ENCODE measurements at places on chromosomes 3 and 15.

DNA sequence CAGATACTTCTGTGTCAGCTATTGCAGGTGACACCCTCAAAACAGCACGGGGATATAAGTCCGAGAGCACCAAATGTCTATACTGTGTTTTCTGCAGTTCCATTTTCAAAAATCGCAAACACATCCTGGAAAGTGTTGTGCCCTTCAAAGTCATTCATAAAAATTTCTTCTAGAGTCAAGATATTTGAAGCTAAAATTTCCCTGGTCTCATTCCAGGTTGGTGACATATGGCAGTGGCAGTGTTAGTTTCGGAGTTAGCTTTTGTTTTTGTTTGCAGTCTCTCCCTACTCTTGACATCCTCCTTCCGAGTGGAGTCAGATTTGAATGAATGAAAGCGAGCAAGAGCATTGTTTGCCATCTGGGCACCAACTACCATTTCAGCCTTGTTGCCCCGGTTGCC, 3.2 kb upstream of the FSIP1 start:
- no peak for DNase-seq

DNA sequence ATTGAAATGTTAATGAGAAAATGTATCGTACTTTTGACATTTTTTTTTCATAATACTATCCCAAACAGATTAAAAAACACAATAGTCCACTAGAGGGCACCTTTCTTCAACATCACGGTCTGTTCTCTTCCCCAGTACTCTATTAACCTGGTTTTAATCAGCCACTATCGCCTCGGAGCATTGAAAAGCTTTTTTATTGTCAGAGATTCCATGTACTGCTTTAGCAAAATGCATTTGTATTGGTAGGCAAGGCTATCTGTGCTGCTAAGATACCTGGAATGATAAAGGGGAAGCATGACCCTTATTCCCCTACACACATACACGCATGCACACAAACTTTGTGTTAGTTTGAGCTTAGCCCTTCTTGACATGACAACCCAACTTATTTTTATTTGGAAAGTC, 160.1 kb upstream of the IL12A start:
- DNase-seq: peak; percentile 94

DNA sequence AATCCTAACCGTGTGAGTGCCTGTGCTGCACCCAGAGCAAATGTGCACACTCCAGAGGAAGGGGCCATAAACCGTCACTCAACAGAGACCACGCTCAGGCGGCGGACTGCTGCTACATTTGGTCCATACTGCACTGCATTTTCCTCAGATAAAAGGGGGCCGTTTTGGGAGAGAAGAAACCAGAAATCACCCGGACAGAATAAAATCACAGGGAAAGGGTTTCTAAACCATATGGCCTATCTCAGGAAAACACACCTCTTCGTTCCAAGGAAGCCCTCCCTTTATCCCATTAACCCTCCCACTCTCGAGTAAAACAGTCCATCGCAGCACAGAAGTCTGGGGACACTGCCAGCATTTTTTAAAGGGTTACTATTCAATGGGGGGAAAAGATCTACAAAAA, 7.6 kb downstream of the IL17RD start:
- no peak for DNase-seq

GRCh38 chr3:184539801-184540435, 21.7 kb upstream of the EPHB3 start:
- no peak for DNase-seq

DNA sequence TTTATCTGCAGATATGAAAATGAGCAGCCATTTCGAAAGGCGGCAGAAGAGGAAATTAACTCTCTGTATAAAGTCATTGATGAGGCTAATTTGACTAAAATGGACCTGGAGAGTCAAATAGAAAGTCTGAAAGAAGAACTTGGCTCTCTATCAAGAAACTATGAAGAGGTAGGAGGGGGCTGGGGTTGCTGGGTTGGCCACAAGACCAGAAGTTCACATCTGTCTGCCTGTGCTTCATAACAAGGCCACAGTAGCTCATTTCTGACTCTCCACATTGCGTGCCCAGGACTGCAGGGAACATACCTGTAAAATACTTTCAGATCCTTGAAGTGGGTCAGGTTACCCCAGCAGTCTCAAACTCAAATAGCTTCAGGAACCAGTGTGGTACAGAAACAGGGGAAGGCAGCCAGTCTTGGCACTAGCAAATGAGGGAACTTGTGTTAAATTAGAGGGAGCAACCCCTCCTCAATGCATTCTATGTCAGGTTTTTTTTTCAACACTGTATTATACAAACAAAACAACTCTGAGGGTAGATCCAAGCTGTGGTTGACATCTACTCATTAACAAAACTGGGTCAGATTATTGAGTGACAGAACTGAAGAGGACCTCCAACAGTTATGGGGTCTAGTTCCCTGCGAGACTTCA, 48.7 kb downstream of the BFSP2 start:
- no peak for DNase-seq

DNA sequence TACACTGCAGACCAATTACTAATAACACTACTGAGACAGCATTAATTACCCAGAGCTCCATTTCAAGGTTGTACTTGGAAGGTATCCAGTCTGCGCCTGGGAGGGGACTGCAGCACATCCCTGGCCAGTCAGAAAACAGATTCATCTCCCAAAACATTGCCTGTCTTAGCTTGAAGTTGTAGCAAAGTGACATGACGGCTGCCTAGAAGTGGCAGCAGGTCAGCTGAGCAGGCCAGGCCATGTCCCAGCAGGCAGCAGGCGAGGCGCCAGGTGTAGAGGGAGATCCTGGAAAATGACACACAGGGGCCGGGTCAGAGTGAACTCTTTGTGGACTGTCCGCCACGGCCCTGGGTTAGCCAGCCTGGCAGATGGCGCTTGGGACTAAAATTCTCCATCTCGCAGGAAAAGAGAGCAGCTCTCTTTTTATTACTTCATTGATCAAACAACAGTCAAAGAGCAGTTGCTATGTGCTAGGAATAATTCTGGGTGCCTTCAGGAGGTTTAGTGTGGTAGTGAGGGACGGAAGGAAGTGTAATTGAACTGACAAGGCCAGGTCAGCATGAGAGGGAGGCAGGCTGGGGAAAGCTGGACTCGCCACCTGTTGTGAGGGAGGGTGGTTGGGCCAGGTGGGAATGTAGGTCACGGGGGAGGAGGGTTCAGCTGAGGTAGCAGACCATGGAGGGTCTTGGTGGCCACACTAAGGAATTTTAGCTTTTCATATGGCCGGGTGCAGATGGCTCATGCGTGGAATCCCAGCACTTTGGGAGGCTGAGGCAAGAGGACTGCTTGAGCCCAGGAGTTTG, 1.3 kb upstream of the MAP6D1 start:
- no peak for DNase-seq

DNA sequence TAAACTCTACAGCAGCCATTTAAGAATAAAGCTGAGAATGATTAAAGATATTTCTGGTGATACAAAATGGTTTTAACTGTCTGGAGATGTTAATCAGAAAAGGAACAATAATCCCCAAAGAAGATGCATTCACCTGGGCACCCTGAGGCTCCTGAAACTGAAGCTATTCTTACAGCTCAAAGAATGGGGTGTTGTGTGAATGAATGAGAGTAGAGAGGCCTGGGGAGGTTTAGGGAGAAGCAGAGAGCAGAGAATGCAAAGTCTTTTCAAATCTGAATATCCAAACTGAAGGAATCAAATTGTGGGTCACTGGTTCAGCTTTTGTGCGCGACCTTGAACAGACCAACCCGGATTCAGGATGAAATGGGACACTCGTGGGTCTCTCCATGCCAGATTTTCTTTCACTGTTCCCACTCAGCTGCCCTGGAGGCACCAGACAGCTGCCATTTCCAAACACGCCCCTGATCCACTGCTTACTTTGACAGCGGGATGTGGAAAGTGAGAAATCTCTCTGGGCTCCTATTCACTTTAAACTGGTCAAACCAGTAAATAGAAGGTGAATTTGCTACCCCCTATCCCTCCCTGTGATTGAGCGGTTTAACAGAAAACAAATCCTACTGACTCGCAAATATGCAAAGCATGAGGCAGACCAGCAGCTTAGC, 485.5 kb upstream of the THBS1 start:
- DNase-seq: no peak

- no peak for DNase-seq
These were observed 15.8 kb downstream of the EPHB1 start for GRCh38 chr3:134810850-134811249.

DNA sequence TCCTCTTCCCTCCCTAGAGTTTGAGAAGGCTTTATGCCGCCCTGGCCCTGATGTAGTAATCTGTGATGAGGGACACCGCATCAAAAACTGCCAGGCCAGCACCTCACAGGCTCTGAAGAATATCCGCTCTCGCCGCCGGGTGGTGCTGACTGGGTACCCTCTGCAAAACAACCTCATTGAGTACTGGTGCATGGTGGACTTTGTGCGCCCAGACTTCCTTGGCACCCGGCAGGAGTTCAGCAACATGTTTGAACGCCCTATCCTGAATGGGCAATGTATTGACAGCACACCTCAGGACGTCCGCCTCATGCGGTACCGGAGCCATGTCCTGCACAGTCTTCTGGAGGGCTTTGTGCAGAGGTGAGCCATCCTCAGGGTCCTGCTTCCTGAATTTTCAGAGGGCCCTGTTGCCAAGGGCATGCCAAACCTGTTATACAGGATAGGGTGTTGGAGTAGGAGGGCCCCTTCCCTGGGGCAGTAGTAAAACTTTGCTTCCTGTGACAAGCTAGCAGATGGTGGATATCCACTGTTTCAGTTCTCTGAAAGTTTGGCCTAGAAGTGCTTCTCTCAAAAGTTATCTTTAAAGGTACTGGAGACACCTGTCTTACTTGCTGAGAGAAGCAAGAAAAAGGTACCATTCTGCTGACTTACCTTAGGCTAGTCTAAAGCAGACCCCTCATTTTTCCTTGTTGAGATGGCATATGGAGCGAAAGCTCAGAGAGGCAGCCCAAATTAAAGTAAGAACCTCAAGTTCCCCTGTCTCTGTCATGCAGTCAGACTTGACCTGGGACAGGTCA, 33.7 kb upstream of the TEX264 start:
- DNase-seq: no peak

- no peak for DNase-seq
These were observed 25.6 kb downstream of the CLEC3B start for GRCh38 chr3:45051685-45052084.

- no peak for DNase-seq
These were observed 26.1 kb downstream of the ATP2B2 start for GRCh38 chr3:10479311-10479710.

DNA sequence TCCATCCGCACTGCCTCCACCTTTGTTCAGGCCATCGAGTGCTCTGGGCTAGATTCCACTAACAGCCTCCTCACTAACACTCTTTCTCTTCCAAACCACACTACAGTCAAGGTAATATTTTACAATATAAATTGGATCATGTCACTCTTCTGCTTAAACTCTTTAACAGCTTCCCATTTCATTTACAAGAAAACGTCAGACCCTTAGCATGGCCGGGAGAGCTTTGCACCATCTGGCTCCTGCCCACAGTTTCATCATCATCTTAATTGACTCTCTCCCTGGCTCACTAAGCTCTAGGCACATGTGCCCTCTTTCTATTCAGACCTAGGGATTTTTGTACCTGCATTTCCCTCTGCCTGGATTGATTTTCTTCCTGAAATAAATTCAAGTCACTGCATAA, 354.7 kb downstream of the FGF12 start:
- no peak for DNase-seq

DNA sequence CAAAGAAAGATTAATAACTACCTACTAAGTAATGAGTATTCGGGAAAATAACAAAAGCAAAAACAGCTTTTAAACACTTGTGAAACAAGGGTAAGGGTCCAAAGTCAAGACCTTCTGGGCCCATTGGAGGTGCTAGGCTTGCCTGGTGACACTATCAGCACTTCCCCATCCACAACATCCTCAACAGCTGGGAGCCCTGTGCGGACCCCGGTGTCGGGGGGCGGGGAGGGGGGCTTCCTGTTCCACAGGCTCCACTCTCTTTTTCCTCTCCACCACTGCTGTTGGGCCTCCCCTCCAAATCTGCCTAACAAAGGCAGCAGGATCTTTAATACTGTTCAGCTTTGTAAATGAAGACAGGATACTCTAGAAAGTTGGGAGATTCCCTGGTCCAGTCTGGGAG, 21.6 kb downstream of the NGRN start:
- no peak for DNase-seq

DNA sequence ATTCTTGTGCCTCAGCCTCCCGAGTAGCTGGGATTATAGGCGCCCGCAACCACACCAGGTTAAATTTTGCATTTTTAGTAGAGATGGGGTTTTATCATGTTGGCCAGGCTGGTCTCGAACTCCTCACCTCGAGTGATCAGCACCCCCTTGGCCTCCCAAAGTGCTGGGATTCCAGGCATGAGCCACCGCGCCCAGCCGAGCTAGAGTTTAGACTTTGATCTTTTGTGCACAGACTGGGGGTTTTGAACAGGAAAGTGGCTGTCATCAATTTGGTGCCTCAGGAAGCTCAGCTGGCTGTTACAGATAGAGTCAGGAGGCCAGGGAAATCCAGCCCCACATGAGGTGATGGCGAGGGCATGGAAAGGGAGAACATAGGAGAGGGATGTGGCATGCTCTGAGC, 19.3 kb upstream of the IREB2 start:
- DNase-seq: no peak

DNA sequence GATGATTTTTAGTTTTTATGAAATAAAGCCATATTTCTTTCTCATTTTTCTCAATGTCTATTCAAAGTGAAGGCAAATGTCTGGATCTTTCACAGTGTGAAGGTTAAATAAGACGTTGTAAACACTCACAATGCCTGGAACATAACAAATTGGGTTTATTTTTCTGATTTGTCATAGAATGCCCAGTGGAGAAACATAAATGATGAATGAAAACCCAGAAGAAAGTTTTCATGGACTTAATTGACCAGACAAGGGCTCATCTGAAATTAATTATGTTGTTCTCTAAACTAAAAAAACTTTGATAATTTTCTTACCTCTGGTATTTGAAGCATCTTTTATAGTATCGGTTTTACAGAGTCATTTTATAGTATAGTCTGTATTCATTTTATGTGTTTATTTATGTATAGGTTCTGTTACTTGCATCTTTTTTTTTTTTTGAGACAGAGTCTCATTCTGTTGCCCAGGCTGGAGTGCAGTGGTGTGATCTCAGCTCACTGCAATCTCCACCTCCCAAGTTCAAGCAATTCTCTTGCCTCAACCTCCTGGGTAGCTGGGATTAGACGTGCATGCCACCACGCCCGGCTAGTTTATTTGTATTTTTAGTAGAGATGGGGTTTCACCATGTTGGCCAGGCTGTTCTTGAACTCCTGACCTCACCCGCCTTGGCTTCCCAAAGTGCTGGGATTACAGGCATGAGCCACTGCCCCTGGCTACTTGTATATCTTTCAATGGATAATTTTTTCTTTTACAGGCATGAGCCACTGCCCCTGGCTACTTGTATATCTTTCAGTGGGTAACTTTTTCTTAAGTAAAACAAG, 15.1 kb upstream of the BNIP2 start:
- peak; percentile 84 for DNase-seq

DNA sequence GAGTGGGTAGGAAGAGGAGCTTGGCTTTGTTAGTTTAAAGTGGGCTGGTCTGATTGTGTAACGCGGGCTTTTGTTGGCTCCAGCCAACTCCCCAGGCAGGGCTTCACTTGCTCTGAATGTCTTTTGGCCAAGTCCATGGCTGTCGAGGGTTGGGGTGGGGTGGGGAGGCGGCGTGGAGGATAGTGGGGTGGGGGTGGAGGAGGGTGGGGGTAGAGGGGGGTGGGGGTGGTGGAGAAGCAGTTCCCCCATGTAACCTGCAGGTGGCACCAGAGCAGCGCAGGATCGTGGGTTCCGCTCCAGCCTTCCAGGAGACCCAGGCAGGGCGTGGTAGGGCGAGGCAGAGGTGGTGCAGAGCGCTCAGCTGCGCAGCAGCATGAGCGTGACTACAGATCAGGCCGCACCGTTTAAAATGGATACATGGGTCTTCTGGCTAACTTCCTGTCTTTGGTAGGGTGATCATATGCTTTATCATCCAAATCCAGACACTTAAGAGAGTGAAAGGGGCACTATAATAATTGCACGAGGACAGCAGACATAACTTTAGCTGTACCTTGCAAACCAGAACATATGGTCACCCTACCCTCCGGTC, 28.3 kb downstream of the GOLGA6A start:
- DNase-seq: peak; percentile 97

Measured in adipocyte (in vitro differentiated cells).